ENCODE measurements at places on chromosomes 1 and 21.

- DNase-seq, result no peak
These were observed 447.9 kb downstream of the GPATCH2 start for GRCh38 chr1:217182992-217183391.

GRCh38 chr21:44858291-44858690 is 15.2 kb downstream of the PTTG1IP start:
- no peak for DNase-seq

DNA sequence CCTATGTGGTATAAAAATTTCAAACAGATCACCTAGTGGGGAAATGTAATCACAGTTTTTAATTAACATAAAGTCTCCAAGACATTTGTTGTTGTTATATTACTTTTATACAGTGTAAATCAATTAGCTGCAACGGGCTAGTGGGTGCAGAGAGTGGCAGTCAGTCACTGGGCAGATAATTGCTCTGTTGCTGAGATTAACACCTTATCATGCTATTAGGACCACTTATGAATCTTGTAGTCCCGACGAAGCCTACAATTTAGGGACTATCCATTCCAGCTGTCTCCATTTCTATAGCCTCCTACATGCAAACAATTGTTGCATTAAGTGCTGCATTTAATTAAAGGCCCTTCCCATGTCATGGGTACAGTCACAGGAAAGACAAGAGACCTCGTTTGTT is 158.9 kb upstream of the PROX1 start:
- no peak for DNase-seq

DNA sequence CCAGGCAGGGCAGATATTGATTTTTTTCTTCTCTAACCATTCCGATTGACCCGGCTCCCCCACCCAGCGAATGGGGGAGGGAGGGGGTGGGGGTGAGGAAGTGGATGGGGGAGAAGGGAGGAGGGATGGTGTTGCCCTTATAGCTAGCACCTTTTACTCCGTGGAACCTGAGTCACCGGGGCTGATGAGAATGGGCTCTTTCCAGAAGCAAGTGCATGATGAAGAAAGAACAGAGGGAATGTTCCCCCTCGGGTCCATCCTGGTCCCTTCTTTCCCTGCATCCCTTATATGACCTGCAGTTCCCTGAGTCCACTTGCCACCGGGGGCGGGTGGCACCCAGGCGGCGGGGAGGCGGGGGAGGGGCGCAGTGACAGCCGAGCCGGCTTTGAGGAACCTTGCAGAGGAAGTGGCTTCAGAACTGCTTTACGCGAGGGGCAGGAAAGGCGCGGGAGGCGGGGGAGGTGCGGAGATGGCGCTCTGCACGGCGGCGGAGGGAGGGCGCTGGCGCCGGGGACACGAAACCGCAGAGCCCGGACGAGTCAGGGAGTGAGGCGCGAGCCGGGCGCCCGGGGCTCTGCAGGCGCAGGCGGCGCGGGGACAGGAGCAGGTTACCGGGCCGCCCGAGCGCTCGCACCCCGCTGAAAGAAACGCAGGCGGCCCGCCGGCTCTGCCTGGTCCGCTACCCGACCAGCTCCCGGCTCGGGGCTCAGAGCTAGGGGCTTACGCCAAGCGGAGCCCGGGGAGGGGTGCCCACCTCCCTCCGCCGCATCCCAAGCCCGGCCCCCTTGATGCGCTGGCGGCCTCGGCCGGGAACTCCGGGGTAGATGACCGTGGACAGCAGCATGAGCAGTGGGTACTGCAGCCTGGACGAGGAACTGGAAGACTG is 49.7 kb downstream of the RASSF5 start:
- DNase-seq, result peak; percentile 19

DNA sequence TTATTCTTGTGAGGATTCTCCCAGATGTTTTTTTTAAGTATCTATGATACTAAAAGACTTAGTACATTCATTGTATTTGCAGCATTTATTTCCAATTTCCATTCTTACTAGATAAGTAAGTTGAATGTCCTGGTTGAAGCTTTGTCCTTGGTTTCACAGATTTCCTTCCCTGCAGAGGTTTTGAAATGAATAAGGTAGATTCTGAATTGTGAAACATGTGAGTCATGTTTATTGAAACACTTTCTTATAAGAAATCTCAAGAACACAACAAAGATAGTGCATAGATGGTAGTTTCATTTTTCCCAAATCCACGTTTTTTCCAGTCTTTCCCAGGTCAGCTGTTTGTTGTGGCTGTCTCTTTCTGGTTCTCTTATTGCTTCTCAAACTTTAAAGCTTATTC is 24.8 kb downstream of the GABPA start:
- no peak for DNase-seq

DNA sequence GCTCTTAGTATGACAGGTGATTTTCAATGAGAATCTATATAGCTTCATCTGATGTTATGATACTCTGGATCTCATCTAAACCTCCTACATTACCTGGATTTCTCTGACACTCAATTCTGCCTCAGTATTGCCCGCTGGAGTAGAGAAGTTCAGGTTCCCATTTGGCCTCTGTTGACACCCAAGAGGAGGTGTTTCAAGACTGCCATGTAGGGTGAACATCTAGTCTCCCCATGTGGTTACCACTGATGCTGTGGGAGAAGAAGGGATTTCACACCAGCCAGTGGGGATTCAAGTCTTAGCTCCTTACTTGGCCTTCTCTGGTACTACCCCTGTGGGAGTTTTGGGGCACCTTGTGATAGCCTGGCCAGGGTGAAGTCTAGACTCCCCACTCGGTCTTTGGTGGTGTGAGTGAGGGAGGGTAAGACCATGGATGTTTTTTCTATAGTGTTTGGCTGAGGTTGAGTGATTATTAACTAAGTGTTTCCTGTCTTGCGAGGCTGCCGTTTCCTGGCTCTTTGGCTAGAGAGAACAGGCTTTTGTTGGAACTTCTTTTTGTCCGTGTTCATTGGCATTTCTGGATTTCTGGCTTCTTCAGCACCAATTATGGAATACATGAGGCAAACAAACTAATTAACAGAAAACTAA is 90.7 kb downstream of the RHOU start:
- DNase-seq, result no peak

GRCh38 chr1:28510970-28511440 is 5.2 kb downstream of the RCC1 start:
- no peak for DNase-seq

- DNase-seq, result no peak
These were observed 104.5 kb downstream of the CENPF start for GRCh38 chr1:214707306-214708087.

GRCh38 chr1:153535242-153536011 is at the start of gene S100A6:
Gene S100A6 (minus strand): TSS chr1:153535991. CDS start chr1:153535339, 652 bp downstream.
- peak; percentile 48 for DNase-seq

DNA sequence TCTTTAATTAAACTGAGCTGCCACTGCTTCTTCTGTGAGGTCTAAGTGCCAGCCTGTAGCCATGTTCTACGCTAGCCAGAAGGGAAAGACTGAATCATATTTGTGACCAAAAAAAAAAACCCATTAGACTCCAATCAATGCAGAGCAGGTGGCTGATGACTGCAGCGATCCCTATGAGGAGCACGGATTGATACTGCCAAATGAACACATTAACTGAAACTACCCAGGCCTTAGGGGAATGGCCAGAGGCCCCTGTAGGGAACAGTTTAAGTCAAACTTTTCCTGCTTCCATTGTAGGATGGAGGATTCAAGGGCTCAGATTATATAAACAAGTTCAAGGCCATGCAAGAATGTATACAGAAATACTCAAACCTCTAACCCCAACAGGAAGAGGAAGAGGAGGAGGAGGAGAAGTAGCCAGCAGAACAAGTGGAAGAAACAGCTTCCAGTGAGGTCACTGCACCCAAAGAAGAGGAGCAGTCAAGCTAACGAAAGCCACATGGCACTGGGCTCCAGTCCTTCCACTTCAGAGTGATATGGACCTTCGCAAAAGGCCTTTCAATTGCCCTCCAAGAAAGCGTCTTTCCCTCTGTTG is 328.3 kb downstream of the SMYD3 start:
- DNase-seq, result no peak

DNA sequence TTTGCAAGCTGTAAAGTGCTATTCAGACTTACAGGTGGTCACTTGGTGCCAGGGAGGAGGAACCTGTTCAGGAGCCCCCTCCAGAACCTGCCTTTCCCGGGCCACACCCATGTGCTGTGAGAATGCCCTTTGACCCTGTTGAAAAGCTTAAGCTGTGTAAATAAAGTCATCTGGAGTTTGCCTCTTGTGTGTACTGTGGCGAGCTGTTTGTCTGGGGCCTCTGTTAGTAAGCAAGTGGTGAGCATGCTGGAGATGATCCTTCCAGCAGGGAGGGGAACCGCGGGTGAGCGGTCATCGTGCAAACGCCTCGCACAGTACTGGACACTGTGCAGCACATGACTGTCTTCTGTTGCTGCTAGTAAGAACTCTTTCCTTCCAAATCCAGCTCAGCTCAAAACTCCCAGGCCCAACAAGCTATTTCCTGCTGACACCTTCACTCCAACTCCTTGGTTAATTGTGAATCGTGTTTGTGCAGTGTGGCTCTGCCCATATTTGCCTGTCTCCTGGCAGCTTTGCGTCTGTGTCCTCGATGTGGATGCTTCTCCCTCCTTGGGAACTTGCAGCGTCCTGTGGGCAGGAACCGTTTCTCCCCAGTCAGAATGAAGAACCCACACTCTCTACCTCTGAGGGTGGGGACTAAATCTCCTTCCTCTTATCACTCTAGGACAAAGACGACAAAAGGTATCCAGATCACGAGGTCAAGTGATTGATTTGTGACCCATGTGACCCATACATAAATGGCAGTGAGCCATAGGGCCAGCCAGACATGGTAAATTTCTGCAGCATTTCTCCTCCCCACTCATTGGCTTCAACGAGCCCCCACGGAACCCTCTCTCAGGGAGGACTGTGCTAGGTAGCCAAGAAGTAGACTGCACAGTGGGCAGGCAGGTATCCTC is 13.9 kb upstream of the BTG2 start:
- DNase-seq, result no peak

DNA sequence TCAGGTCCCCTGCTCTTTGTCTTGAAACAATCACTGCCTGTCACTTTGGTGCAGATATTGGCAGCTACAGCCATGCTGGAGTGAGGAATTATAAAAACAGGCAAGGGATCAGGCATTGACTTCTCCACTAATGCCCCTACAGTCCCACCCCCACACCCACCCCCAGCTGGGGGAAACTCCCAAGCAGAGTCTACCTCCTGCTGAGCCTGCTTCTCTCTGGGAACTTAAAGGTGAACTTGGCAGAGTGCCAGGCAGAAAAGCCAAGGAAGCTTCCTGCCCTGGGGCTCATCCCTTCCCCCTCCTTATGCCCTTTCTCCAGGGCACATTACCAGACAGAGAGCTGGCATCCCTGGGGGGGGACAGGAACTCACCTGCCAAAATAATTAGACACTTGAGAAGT is 6.7 kb downstream of the NCMAP start:
- no peak for DNase-seq

DNA sequence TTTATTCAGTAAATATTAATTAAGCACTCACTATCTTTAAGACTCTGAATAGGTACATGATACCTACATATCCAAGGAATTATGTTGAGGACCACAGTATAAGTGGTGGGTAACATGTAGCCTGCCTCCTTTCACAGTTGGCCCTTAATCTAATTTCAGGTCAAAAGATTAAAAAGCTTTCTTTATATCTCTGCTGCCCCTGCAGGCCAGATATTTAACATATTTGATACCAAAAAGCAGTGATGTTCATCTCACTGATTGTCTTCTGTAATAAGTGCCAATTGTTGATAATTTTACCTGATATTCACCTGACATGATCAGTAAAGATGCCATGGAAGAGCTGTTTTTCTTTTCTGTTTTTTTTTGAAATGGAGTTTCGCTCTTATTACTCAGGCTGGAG is 36.5 kb downstream of the RLF start:
- DNase-seq, result no peak

GRCh38 chr21:40641042-40641441 is 205.9 kb downstream of the DSCAM start:
- DNase-seq, result no peak
